ENCODE measurements at places on chromosomes 11 and 22.

DNA sequence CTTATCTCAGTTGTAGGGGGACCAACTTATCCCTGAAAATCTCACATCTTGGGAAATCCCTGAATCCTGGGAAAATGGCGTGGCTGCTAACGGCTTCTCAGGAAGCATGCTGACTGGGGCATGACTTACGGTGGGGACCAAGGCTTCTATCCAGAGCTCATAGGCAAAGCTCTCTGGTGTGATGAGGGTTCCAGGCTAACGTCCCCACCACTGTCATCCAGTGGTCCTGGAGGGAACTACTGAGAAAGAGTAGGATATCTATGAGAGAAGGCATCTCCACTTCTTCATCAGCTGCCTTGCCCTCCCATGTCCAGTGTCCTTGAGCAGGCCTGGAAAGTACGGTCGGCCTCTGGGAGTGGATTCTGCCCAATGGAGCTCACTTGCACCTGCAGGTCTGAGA, 210.4 kb upstream of the B3GAT1 start:
- no peak for DNase-seq

DNA sequence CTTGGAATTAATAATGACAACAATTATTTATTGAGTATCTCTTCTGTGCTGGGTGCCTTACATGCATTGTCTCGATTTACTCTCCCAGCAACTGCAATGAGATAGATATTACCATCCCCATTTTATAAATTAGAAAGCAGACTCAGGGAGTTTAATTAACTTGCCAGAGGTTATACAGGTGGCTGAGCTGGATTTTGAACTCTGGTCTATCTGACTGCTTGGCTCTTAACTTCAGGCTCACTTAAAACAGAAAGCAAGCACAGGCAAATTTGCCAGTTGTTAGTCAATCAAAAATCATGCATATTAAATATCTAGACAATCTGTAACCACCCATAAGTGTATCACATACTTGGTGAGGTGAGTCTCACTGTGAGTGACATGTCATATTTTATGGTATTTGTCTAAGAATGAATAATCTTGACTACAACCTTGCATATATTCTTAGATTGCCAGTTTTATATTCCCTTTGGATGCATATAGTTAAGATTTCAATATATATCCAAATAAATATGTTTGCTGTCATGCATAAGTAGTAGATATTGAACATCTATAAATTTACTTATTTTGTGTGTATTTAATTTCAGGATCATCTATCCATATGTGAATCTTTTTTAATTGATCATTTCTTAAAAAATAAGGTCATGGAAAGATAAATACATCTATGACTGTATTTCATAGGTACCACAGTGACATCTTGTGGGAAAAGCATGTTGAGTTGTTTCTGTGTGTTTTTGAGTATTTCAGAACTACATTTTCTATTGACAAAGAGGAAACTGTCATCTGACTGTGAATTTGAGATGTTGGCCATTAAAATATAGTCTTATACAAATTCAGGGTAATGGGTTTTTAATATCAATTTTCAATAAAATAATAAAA, 112.0 kb upstream of the ARHGAP42 start:
- no peak for DNase-seq

- no peak for DNase-seq
Measured at GRCh38 chr11:36462321-36462720, 47.8 kb downstream of the TRAF6 start.

DNA sequence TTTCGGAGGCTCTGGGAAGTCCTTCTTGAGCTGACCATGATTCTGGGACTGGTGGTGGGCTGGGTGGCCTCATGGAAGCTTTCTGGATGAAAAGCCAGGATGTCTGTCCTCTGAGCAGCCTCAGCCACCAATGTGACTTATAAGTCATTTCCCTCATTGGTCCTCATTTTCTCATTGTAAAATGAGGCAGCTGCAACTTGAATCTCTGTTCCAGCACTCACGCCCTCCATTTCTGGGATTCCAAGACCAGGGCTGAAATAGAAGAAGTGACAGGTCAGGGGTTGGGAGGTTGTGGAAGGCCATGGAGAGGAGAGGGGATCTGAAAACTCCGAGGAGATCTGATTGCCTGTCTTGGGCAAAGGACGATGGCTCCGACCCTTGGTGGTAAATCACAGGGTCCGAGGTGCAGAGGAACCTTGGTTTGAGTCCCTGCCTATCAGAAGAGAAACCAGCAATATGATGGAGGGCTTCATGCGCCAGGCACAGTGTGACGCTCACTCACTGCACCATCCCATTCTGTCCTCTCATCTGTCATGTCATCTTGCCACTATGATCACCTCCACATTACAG, 38.3 kb downstream of the TSPAN18 start:
- DNase-seq = no peak

DNA sequence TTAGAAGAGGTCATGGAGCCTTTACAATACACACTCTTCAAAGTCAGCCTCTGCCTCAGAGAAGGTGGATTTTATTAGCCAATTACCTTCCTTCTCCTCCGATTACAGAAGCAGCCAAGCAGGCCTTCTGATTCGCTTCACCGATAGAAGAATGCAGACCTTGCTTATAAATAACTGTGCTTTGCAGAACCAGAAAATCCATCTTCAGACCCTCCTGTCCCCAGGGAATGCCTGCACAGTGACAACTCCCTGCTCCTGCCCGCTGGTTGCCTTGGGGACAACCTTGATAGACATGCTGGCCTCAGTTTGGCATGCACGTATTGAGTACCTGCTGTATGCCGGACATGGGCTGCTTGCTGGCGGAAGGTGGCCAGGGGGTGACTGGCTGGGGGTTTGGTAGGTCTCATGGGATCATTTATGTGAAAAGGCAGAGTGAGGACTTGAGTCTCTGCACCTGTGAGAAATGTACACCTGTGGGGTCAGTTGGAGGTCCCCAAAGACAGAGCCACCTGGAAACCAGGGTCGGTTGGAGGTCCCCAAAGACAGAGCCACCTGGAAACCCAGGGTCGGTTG, 1238.7 kb downstream of the BRD1 start:
- DNase-seq = no peak

DNA sequence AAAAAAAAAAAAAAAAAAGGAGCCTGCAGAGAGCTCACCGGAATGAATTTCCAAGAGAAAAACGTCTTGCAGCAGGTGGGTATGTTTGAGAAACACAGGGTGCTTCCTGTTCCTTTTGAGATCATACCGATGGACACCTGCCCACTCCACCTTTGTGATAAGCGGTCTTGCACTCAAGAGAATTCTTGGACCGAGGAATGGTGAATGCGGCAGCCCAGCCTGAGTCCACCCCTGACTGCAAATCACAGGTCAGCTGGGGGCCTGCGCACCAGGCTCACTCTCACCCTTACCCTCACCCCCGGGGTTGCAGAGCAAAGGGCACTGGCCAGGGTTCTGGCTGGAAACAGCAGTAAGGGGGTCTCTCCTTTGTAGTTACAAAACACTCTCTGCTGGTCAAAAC, 16.8 kb upstream of the TEF start:
- DNase-seq = no peak
